Fibroblast of lung (primary cell): ENCODE measurements at places on chromosomes 6 and 20.

- DNase-seq, result no peak
Observed at GRCh38 chr20:4998160-4998651, 3.1 kb downstream of the SLC23A2 start.

- DNase-seq, result peak; percentile 5
Observed at GRCh38 chr6:24667378-24667803, 514 bp downstream of the ACOT13 start.

- DNase-seq, result no peak
Observed at GRCh38 chr6:19558934-19559333, 278.2 kb upstream of the ID4 start.

DNA sequence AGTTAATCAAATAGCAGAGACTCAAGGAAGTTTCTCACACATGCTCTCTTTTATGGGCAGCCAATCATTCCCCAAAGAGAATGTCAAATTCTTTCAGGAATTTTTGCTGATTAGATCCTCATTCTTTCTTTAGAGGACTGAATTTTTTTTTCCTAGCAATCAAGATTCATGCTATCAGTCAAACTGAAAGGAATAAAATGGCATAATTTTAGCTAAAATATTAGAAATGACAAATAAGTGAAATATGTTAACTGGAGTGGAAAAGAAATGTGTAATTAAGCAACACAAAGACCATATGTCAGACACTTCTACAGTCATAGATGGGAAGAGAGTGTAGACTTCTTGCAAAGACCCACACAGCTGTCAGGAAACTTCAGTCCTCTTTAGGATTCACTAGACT, 242.3 kb upstream of the RNF217 start:
- no peak for DNase-seq

GRCh38 chr6:107690643-107691061, 133.5 kb downstream of the SCML4 start:
- no peak for DNase-seq

- DNase-seq, result no peak
Observed at GRCh38 chr6:102918161-102918560, 1524.7 kb downstream of the GRIK2 start.

GRCh38 chr20:56249956-56250355, 1.4 kb downstream of the MC3R start:
- DNase-seq, result no peak

- peak; percentile 80 for DNase-seq
Observed at GRCh38 chr20:47318027-47318585, 38.4 kb downstream of the ZMYND8 start.

DNA sequence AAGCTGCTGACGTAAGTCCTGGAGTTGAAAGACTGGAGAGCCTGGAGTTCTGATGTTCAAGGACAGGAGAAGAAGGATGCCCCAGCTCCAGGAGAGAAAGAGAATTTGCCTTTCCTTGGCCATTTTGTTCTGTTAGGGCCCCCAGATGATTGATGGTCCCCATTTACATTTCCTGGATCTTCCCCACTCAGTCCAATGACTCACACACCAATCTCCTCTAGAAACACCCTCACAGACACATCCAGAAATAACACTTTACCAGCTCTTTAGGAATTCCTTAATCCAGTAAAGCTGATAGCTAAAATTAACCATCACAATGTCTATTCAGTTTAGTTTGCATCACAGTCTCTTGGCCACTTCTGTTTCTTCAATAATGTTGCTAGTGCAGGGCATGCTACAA, 260.2 kb upstream of the IRAK1BP1 start:
- peak; percentile 37 for DNase-seq

DNA sequence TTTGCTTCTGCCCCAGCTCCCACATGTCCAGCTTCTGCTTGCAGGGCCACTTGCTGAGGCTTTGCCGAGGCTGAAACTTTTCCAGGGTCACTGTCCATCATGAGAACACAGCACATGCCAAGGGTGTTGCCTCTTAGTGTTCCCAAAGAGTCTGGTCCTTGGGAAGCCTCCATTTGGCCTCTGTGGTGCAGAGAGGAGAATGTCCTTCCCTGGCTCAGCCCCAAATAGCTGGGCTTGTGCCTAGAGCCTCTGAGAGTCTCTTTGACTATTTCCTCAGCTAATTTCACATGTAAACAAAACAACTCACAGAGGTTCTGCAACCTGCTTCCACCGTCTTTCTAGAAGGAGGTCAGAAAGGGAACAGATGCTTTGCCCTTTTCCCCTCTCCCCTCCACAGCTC, 40.4 kb upstream of the RAB23 start:
- peak; percentile 73 for DNase-seq

DNA sequence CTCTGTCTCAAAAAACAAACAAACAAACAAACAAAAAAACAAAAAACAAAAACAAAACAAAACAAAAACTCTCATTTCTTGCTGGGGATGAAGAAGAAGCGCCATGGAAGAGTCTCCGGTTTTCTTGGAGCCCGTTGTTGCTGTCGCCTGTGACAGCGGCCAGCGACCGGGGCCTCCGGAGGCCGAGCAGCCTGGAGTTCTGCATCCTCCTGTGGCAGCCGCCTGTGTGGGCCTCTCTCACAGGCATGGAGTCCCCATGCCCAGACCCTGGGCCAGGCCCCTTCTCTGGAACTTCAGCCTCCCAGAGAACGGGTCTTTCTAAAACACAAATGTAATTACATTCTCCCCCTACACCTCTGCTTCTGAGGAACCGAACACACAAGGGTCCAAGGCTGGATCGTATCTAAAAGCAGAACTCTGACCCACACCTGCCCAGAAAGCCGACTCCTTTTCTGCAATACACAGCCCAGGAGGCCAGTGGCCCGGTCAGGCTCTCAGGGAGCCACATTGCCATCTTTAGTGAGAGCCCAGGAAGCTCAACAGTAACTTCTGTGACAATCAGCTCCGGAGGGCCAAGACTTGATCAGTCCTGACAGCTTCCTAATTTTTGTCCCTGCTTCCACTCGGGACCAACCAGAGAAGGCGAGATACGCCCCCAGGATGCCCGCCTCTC, 18.5 kb downstream of the DACT2 start:
- no peak for DNase-seq

- DNase-seq, result no peak
Observed at GRCh38 chr20:31596831-31597480, 8.1 kb upstream of the ID1 start.

GRCh38 chr6:152993431-152993830, 9.1 kb downstream of the MTRF1L start:
- DNase-seq, result no peak

GRCh38 chr20:63782051-63782471, 42.5 kb downstream of the SLC2A4RG start:
- no peak for DNase-seq

DNA sequence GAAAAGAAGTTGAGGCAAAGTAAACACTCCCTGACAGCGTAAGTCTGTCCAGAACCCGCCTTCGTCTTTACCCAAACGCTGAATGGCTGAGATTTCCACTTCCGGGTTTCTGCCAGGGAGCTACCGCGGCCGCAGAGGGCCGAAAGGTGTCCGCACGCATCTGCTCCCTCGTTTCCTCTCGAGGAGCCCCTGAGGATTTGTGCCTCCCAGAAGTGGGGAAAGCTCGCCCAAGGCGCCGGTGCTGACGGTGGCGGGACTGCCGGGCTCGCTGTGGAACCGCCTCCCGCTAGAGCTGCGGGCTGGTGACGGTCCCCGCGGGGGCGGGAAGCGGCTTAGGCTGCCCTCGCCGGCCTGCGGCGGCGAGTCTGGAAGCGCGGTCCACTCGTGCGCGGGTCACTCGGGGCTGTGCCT, 1760.2 kb upstream of the DEFB115 start:
- peak; percentile 70 for DNase-seq
